Cortex of kidney (tissue), 1 donor: ENCODE measurements at places on chromosomes 6 and 20.

GRCh38 chr6:21375151-21376116, 218.1 kb upstream of the SOX4 start:
- DNase-seq = no peak

DNA sequence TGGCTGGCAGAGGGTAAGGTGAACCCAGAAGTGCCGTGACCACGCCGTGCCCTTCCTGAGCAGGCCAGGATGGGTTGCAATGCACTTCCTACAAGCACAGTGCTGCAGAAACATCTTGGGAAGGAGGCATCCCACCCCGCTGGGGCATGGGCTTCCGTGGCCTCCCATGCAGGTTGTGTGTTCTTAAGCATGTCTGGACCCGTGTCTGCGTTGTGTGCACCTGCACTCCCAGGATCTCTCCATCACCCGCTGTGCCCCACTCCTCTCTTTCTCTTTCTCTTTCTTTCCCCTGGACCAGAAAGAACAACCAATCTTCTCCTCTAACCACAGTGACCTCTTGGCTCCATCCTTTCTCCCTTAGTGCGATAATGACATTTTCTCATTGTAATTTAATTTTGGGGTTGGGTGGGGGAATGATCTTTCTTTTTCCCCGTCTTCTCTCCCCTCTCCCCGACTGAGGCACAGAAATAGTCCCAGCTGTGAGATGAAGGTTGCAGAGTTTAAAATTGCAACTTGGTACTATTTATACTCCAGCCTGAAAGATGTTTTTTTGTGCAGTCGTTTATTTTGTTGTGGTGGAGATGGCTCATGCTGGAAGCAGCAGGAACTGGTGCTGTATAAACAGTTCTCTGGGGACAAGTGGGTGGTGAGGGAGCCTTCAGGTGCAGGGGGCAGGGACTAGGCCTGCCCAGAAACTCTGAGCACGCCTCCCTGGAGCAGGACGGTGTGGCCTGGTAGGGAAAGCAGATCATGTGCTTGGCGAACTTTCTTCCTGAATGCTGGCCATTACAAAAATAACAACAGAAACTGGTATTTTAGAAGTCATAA, 20.5 kb downstream of the BCAS4 start:
- no peak for DNase-seq

DNA sequence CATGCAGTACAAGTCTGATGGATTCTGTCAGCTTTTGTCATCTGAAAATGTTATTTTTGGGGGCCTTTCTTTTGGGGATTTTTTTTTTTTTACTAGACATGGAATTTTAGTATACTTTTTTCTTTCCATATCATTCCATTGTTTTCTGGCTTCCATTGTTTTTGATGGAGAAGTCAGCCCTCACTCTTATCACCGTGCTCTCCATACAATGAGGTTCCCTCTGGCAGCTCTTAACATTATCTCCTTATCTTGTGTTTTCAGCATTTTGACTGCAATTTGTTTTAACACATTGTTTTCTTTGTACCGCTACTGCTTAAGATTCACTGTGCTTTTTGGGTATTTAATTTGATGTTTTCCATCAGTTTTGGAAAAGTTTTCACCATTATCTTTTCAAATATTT, 191.5 kb upstream of the AGPAT4 start:
- DNase-seq = no peak

GRCh38 chr20:53296025-53296424, 297.6 kb downstream of the ZNF217 start:
- DNase-seq = no peak

GRCh38 chr6:31972709-31973350, 892 bp upstream of the DXO start:
- DNase-seq = no peak

DNA sequence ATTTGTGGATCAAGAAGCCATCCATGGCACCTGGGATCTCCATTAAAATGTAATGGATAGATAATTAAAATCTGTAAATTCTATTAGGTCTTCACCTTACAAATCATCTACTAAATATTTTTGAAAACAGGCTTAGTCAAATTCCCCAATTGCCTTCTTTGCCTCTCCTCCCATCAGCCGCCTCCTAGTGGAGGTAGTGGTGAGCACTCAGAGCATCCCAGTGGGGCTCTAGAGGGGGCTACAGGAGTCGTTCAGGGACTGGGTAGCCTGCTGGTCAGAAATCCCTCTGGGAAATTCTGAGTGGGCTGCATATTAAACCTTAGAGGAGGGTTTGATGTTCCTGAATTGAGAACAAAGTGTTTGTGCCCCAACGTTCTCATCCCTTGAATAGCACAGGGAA, 20.8 kb upstream of the PAX1 start:
- no peak for DNase-seq

DNA sequence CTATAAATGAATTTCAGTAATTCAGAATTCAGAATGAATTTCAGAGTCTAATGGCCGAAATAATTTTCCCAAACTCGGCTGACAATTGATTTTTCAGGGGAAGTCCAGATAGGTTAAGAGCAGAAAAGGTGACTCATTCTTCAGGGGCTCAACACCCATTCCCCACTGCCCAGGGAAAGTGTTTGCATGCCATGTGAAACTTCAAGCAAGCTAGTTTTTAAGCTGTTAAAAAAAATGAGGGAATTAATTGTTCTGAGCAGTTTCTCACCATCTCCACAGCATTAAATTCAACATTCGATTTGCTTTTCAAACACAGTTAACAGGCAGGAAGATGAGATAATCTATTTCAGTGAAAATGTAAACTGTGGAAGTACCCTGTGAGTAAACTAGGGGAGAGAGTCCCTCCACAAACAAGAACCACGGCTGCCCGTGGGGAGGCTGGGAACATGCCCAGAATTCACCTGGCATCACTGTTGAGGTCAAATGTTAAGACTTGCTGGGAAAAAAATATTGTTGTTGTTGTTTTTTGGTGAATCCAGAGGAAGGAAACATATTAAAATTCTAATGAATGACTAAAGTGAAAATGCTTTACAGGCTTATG, 650.8 kb upstream of the AGPAT4 start:
- no peak for DNase-seq

DNA sequence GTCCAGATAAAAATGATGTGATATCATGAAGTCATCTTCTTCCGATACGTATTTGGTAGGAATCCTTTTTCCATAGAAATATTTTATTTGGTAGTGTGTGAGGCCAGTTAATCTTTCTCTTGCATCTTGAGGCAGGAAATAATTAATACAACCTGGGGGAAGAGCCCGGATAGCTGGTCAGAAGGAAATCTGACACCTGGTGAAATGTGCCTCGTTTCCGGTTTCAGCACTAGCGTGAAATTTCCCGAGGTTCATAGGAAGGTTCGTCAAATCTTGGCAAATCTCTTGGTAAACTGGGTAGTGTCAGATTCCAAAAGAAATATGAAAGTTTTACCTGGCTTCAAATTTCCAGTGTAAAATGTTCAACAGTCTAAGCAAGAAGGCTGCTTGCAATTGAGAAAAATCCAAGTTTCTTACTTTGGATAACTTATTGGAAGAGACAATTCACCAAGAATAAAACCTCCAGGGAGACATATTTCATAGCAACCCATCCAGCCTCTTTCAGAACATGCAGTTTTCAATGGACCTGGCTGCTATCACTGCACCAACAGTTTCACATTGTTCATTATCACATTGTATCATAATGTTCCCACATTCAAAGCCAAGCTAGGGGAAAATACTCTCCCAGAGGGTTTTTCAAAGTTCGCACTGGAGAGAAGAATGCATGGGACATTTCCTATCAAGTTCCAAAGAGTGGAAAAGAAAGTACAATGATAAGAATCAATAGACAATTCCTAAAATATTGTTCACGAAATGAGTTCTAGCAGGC, 454.5 kb upstream of the CITED2 start:
- no peak for DNase-seq

DNA sequence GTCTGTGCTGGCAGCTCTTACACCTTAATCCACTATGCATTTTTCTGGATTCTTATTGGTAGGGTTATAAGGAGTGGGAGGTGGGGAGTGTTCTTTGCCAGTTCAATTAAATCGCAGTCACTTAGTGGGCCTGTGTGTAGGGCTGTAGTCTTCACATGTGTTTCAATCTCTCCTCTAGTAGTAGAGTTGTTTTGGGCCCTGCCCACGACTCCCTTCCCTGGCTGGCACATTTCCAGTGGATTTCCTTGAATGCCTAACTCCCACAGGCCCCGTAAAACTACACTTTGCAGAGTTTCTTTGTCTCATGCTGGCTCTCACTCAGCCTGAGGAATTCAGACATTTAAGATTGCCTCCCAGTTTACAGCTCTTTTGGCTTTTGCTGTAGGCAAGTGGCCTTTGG, 414.0 kb upstream of the OPRM1 start:
- no peak for DNase-seq

DNA sequence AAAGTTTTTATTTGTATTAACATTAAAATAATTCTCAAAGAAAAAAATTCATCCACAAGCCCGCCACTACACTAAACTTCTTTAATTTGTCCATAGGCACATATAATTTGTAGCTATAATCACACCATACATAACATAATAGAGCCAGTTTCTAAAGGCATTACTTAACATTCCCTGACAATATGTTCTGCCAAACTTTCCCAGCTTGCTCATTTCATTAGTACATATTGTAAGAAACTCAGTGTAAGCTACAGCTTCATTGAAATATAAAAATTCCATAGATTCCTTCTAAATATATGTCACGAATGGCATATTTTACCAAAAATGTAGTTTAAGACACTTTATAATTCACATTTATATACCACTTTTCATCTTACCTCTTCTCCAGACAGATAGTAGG, 59.3 kb downstream of the MAN1A1 start:
- no peak for DNase-seq

DNA sequence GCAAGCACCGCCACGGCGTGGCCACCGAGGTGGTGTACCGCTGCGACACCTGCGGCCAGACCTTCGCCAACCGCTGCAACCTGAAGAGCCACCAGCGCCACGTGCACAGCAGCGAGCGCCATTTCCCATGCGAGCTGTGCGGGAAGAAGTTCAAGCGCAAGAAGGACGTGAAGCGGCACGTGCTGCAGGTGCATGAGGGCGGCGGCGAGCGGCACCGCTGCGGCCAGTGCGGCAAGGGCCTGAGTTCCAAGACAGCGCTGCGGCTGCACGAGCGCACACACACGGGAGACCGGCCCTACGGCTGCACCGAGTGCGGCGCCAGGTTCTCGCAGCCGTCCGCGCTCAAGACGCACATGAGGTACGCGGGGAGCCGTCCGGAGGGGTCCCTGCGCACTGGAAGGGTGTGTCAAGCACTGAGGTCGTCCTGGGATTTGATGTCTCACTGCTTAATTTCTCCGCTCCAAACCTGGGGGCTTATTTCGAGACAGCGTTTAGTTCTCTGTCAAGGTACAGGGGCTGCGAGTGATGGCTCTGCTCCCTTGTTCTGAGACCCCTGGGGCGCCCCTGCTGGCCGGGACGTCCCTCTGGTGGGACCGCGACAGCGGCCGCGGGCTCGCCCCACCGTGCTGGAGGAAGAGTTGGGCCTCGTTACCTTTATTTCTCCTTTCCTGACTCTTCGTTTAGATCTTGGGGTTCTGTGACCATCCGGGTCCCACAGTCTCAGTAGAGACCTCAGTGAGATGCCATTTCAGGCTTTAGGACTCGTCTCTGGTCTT, 3.6 kb downstream of the GZF1 start:
- no peak for DNase-seq
